Stimulated activated CD8-positive, alpha-beta memory T cell treated with anti-CD3 and anti-CD28 coated beads, Interleukin-15, amount 100 ng/mL, for 48 hours (primary cell): ENCODE measurements at places on chromosomes 4 and X.
A peak's percentile ranks its signal among the peaks of the same experiment; 100 is the strongest.

- no peak for DNase-seq
Measured at GRCh38 chr4:154368060-154368459, 123.5 kb downstream of the DCHS2 start.

GRCh38 chr4:89439533-89439932 is 131.9 kb upstream of the GPRIN3 start:
- no peak for DNase-seq

- DNase-seq = no peak
Measured at GRCh38 chr4:137474711-137475301, 57.5 kb downstream of the PCDH18 start.

DNA sequence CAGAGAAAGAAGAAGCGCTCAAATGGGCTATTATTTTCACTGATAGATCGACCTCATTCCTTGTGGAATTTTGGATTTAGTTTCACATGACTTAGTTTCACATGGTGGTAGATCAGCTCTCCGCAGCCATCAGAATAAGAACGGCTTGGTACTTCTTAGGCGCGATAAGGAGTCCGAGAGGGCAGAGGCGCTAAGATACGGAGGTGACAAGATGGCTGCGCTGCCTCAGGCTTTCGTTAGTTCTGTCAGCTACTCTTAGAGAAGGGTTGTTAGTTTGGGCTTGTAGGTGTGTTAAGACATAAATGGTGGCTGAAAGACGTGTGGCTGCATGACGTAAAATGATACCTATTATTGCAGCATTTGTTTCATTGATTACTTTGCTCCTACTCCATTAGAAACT is 169.1 kb downstream of the UNC5C start:
- DNase-seq = no peak

GRCh38 chrX:139949703-139950102 is 15.6 kb downstream of the CXorf66 start:
- no peak for DNase-seq

GRCh38 chrX:29662101-29662500 is 553.3 kb upstream of the MAGEB2 start:
- DNase-seq = no peak

GRCh38 chr4:185833055-185833598 is 21.1 kb upstream of the SORBS2 start:
- DNase-seq = no peak

GRCh38 chrX:97858592-97858991 is 974.9 kb downstream of the RPA4 start:
- no peak for DNase-seq

DNA sequence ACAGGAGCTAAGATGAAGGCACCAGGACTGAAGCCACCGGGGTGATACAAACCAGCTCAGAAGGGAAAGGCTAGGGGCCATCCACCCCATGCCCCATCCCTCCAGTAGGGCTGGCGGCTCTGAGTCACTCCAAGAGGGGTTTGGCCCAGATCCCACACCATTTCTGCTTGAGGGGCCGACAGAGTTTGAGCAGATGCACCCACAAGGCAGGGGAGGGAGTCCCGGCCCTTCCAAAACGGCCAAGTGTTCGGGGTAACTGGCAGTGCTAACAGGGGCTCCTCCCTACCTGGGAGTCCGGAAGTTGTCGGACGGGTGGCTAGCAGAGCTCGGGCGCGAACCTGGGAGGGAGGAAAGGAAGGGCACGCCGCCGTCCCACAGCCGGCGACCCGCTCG is 412 bp downstream of the SLC10A3 start:
- peak; percentile 5 for DNase-seq
